ENCODE measurements at places on chromosomes 6 and 20.

DNA sequence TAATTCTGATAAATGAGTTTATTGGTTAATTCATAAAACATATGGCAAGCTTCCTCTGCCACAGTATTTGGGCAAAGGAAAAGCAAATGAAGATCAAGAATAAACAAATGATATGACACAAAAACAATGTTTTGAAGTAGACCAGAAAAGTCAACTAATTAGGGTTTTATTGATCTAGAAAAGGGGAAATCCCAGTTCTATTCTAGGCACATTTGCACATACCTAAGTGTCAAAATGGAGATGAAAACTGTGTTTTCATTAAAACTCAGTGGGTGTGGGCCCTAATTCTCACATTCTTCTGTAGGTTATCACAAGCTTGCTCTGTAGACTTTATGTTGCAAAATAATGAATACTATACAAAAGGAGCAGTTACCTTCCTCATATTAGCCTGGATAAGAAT is 69.0 kb upstream of the TENT5A start:
- DNase-seq = no peak
- H3K27me3 ChIP-seq = no peaks in the 10 kb centered on the region
- no peak overlapping the region for H3K4me3 ChIP-seq
- no peaks in the 10 kb centered on the region for H3K4me1 ChIP-seq
- no peak overlapping the region for H3K27ac ChIP-seq

DNA sequence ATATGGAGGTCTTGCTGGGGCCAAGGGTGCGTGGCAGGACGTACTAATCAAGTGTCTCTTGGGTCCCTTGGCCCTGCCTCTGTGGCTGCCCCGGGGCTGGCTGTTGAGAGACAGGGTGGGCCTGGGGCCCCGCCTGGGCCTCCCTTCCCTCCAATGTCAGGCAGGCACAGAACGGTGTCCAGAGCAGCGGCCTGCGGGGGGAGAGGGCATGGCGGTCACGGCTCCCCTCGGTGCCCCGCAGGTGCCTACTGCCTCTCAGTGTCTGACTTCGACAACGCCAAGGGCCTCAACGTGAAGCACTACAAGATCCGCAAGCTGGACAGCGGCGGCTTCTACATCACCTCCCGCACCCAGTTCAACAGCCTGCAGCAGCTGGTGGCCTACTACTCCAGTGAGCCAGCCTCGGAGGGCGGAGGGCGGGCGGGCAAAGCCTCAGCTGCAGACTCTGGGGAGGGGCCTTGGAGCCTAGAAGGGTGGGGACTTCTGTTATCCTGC is 50.0 kb downstream of the SRC start:
- no peaks in the 10 kb centered on the region for H3K27me3 ChIP-seq
- H3K27ac ChIP-seq = no peak overlapping the region
- no peak overlapping the region for H3K4me3 ChIP-seq
- peaks cover 21% of the 10 kb centered on the region for H3K4me1 ChIP-seq
- H3K36me3 ChIP-seq = peaks cover 38% of the 10 kb centered on the region
- no peak for DNase-seq

GRCh38 chr6:163438940-163439335 is 24.4 kb downstream of the QKI start:
- no peak overlapping the region for H3K4me3 ChIP-seq
- no peak overlapping the region for H3K27ac ChIP-seq
- peak; percentile 73 for DNase-seq
- peaks cover 55% of the 10 kb centered on the region for H3K4me1 ChIP-seq

DNA sequence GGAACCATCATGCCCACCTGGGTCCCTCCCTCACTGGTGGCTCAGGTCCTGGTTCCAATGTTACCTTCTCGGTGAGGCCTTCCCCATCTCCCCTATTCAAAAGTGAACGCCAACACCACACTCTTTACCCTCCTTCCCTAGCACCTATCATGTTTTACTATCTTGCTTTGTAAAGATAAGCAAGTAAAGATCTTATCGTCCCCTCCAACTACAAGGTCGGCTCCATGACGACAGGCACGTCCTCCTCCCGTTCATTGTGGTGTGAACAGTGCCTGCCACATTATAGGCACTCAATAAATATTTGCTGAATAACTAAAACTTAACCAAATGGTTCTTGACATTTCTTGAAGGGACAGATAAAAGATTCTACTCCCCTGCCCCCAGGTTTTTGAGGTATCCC is 147.1 kb downstream of the PREX1 start:
- no peaks in the 10 kb centered on the region for H3K27me3 ChIP-seq
- H3K4me1 ChIP-seq = peaks cover 38% of the 10 kb centered on the region
- no peak overlapping the region for H3K4me3 ChIP-seq

DNA sequence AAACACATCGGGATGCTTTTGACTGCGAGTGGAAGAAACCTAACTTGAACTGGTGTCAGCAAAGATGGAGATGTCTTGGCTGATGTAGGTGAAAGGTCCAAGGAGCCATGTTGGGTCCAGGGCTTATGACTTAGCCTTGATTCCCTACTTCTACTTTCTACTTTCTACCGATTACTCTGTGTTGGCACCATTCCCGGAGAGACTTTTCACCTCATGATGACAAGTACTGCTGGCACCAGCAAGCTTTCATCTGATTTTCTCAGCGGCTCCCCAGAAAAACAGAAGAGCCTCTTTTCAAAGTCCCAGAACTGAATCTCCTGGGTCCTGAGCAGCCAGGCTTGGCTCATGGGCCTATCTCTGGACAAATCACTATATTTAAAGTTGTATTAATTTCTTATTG is 4.9 kb upstream of the EDN3 start:
- H3K4me1 ChIP-seq = peaks cover 9% of the 10 kb centered on the region
- H3K27me3 ChIP-seq = peaks cover 66% of the 10 kb centered on the region
- DNase-seq = no peak
- no peak overlapping the region for H3K4me3 ChIP-seq
- H3K36me3 ChIP-seq = no peaks in the 10 kb centered on the region
- no peak overlapping the region for H3K27ac ChIP-seq

GRCh38 chr6:1524040-1524480 is 85.7 kb upstream of the FOXC1 start:
- peak overlapping the region; percentile 2 for H3K4me3 ChIP-seq
- peaks cover 26% of the 10 kb centered on the region for H3K4me1 ChIP-seq
- DNase-seq = no peak
- H3K27ac ChIP-seq = no peak overlapping the region

- no peak overlapping the region for H3K27ac ChIP-seq
- H3K36me3 ChIP-seq = no peaks in the 10 kb centered on the region
- no peak for DNase-seq
- H3K4me3 ChIP-seq = no peak overlapping the region
Measured at GRCh38 chr6:439641-440167, 48.2 kb downstream of the IRF4 start.

- no peak overlapping the region for H3K4me3 ChIP-seq
- no peaks in the 10 kb centered on the region for H3K27me3 ChIP-seq
- H3K36me3 ChIP-seq = no peaks in the 10 kb centered on the region
Measured at GRCh38 chr20:52340036-52340634, 148.6 kb upstream of the ZFP64 start.

- no peaks in the 10 kb centered on the region for H3K36me3 ChIP-seq
- H3K27ac ChIP-seq = no peak overlapping the region
- H3K27me3 ChIP-seq = no peaks in the 10 kb centered on the region
- H3K4me3 ChIP-seq = no peak overlapping the region
Measured at GRCh38 chr6:145241721-145242120, 493.6 kb downstream of the EPM2A start.

- H3K27me3 ChIP-seq = no peaks in the 10 kb centered on the region
- H3K27ac ChIP-seq = peak overlapping the region; percentile 65
- peaks cover 38% of the 10 kb centered on the region for H3K36me3 ChIP-seq
Measured at GRCh38 chr20:1934156-1934555, 38.9 kb downstream of the SIRPA start.

GRCh38 chr20:20076297-20077065 is 24.1 kb downstream of the CFAP61 start:
- no peak overlapping the region for H3K4me3 ChIP-seq
- H3K27me3 ChIP-seq = no peaks in the 10 kb centered on the region
- H3K36me3 ChIP-seq = no peaks in the 10 kb centered on the region

DNA sequence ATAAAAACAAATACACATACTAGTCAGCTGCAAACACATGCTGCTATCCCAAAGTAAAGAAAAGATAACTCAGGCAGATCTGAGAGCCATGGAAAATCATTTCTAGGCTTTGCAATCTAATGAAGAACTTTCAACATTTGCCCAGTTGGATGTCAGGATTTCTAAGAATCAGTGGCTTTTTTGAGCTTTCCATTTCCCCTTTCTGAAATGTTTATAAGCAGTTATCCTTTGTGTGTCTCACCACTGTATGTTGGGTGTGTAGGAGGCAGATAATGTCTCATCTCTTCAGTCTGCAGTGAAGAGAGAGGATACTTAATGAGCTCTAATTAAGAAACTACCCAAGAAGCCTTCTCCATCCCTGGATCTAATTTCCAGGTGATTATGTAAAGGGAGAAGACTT is 43.6 kb downstream of the RGS17 start:
- no peaks in the 10 kb centered on the region for H3K4me1 ChIP-seq
- H3K27ac ChIP-seq = no peak overlapping the region
- H3K36me3 ChIP-seq = no peaks in the 10 kb centered on the region
- no peaks in the 10 kb centered on the region for H3K27me3 ChIP-seq
- DNase-seq = no peak

- H3K36me3 ChIP-seq = no peaks in the 10 kb centered on the region
- no peaks in the 10 kb centered on the region for H3K27me3 ChIP-seq
- no peak for DNase-seq
- H3K4me3 ChIP-seq = no peak overlapping the region
Measured at GRCh38 chr6:90894285-90895130, 307.6 kb upstream of the MAP3K7 start.

- peaks cover 4% of the 10 kb centered on the region for H3K4me1 ChIP-seq
- H3K27ac ChIP-seq = no peak overlapping the region
- H3K36me3 ChIP-seq = no peaks in the 10 kb centered on the region
Measured at GRCh38 chr6:72784581-72784980, 162.7 kb downstream of the KCNQ5 start.

DNA sequence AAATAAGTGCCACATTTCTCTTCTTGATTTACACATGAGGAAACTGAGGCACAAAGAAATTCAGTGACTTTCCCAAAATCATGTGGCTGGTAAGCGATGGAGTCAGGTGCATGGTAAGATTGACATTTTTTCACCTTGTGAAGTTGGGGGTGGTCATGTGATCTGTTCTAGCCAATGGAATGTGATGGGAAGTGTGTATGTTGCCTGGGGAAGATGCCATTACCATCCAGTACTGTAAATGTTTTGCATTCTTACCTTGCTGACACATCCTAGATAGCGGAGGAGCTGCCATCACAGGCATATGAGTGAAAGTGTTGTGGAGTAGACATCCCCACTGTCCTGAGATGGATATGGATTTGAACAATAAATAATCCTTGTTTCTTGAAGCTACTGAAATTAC is 499.6 kb upstream of the SULF2 start:
- no peak for DNase-seq
- H3K36me3 ChIP-seq = no peaks in the 10 kb centered on the region
- peaks cover 12% of the 10 kb centered on the region for H3K4me1 ChIP-seq
- H3K4me3 ChIP-seq = no peak overlapping the region
- peaks cover 9% of the 10 kb centered on the region for H3K27me3 ChIP-seq

GRCh38 chr6:20839630-20840029 is 305.4 kb downstream of the CDKAL1 start:
- no peak overlapping the region for H3K4me3 ChIP-seq
- DNase-seq = no peak
- no peak overlapping the region for H3K27ac ChIP-seq
- H3K4me1 ChIP-seq = peaks cover 3% of the 10 kb centered on the region
- H3K27me3 ChIP-seq = no peaks in the 10 kb centered on the region

- H3K4me1 ChIP-seq = no peaks in the 10 kb centered on the region
- DNase-seq = no peak
- H3K4me3 ChIP-seq = no peak overlapping the region
- H3K27me3 ChIP-seq = no peaks in the 10 kb centered on the region
- H3K36me3 ChIP-seq = no peaks in the 10 kb centered on the region
Measured at GRCh38 chr6:64238071-64238470, 602.5 kb downstream of the PHF3 start.

GRCh38 chr20:50969435-50969834 is 10.8 kb downstream of the MOCS3 start:
- no peaks in the 10 kb centered on the region for H3K4me1 ChIP-seq
- no peak overlapping the region for H3K27ac ChIP-seq
- H3K36me3 ChIP-seq = no peaks in the 10 kb centered on the region
- no peak for DNase-seq
- peaks cover 3% of the 10 kb centered on the region for H3K27me3 ChIP-seq

DNA sequence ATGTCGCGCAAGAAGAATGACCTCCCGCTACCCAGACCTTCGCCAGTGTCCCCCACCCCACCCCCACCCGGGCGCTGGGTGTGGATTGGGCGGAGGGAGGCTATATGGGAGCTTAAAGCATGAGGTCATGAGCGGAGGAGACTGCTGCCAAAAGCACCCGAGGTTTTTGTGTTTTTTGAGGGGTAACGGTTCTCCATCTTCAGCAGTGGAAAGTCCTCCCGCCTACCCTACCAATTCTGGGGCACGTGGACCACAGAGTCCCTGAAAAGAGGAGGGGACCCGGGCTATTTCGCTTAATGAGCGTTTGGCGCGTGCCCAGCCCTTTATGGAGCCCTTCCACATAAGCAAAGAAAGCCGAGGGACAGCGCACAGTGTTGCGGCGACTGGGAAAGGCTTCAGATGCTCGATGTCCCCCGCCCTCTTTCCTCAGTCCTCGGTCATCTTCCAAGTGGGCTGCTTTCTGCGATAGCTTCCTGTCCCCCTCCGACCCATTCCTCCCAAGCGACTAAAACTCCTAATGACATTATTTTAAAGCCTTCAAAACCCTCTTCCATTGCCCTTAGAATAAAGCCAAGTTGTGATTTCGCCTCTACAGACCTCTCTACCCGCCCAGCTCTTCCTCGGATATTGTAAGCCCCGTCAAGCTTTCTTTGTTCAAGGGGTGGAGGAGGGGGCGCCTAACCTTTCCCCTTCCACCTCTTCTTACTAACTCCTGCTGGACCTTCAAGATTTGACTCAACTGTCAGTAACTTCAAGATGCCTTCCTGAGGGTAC is 2.1 kb upstream of the TRERF1 start:
- H3K4me1 ChIP-seq = peaks cover 38% of the 10 kb centered on the region
- DNase-seq = peak; percentile 76
- no peaks in the 10 kb centered on the region for H3K36me3 ChIP-seq
- H3K4me3 ChIP-seq = peak overlapping the region; percentile 66
